Kidney tubule cell (primary cell): ENCODE measurements at places on chromosomes 7 and 10.
A peak's percentile ranks its signal among the peaks of the same experiment; 100 is the strongest.

- no peak for DNase-seq
Observed at GRCh38 chr7:153521370-153521769, 530.8 kb upstream of the DPP6 start.

DNA sequence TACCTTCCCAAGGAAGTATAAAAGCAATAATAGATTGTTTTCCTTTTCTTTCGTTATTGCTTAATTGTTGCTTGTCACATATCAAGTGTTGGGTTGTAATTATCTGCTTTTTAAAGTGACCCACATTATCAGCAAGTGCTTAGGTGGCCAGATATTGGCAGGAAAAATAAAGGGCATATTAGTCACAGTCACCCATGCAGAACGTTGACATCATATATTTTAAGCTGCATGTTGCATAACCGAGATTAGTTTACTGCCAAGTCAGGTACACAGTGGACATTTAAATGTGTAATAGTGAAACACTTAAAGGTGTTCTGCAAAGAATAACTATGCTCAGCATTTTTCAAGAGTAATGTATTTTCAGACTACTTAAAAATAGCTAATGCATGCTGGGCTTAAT lies 11.4 kb downstream of the NEBL start:
- DNase-seq, result peak; percentile 76

DNA sequence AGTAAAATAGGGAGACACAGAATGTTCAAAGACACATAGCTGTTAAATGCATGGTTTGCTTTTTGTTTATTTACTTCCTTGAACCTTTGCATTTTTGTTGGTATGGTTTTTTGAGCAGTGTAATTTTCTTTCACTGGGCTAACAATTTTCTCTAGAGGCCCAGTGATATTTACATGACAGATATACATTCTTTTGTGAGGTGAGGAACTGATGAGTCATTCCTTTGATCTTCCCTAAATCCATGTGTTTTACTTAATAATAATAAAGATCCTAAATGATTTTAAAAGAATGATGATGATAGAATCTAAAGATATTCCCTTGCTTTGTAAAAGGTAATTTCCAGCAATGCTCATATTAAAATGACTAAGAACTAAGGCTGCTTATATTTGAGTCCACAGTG lies 188.5 kb upstream of the ANK3 start:
- DNase-seq, result no peak

- no peak for DNase-seq
Observed at GRCh38 chr7:155770241-155770640, 42.0 kb downstream of the SHH start.

DNA sequence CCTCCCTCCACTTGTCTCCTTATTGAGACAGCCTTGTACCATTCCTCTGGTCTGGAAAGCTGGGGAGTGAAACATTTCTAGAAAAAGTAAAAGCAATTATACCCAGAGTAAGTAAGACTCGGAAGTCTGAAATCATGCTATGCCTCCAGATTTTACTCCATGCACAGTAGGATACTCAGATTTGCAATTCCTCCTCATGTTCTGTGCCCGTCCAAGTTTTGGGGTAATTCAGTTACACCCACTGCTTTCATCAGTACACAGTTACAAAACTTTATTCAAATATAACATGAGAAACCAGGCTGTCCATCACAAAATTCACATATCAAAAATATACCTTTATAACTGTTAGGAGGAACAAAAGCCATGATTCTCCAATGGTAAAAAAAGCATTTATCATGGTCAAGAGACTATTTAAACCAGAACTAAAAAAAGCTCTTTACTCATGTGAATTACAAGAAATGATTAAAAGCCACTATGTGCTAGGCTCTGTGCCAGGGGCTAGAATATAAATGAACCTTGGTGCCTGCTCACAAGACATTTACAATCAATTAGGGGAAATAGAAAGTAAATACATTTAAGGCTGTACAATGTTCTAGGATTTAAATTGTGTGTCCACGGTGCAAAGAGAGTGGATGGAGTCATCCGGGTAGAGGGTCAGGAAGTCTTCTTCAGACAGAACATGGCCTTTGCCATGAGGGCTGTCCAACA lies 320.2 kb downstream of the ELMO1 start:
- DNase-seq, result no peak

DNA sequence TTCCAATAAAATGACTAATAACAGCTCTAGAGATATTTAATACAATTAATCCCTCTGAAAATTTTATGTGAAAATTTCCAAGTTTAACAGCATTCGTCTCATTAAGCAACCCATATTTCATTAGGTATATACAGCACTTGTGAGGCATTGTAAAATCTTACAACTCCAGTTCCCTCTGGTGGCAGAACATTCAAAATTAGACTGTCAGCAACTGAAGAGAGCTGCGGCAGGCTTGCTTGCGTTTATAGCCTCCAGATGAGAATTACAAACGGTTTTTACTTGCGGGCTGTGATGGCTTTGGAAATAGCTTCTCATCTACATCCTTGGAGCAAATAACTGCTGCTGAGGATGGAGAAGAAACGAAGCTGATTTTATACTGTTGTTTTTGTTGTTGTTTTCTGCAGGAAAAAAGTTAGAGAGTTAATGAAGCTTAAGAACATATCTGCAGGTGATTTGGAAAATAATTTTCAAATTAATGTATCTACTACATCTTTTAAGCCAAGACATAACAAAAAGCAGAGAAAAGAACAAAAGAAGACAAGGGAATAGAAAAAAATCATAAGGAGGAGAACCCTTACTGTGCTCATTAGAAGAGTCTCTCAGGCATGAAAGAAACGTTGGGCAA lies 171.3 kb downstream of the MAGI2 start:
- peak; percentile 31 for DNase-seq

- no peak for DNase-seq
Observed at GRCh38 chr7:151381348-151382078, 28.3 kb downstream of the WDR86 start.

- no peak for DNase-seq
Observed at GRCh38 chr10:65968871-65969270, 957.0 kb upstream of the LRRTM3 start.

DNA sequence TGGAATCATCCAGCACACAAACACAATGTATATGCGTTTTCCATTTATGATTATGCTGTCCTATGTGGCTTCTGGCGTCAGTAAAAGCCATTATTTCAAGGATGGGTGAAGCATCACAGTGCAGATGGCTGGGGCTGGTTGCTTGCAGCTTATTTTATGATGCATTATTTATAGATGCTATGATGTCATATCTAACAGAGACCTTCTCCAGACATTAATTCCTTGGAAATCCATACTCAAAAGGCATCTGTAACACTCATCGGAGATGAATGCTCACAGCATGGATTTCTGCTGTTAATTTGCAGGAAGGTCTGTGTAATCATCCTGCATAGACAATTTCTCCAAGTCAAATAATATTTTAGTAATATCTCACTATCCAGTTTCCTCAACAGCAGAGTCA lies 7.2 kb downstream of the RGS10 start:
- DNase-seq, result no peak

DNA sequence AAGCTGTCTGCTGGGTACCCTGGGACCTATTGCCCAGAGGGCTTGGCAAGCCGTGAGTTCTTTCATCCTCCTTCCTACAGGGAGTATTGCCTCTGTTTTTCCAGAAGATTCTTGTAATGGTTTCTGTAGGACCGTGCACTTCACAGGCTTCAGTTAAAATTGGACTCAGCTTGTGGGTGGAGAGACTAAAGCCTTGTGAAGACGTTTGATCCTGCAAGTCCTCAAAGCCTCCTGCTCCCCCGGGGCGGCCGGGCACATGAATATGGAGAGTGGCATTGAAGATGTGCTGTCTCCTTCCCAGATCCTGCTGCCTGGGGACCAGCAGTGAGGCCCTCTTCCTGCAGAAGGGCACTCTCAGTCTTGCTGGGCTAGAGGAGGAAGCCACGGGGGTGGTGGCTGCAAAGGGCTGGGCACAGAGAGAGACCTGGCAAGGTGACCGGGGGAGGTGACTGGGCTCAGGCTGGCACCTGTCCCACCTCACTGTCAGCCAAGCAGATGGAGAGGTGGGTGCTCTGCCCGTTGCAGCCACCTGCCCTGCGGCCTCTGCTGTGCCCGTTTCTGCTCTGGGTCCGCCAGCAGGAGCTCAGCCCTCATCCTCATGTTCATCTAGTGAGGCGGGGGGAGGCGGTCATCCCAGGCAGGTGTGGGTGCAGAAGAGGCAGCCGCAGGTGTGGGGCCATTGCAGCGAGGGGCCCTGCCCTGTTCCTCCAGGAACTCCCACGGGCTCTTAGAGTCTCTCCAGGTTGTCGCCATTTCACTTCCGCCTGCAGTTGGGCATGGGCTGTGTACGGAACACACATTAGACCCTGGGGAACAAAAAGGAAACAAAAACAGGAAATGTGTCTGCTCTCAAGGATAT lies 55.7 kb downstream of the TMEM209 start:
- DNase-seq, result no peak

GRCh38 chr10:114398587-114399331 lies 5.5 kb downstream of the AFAP1L2 start:
- DNase-seq, result no peak

DNA sequence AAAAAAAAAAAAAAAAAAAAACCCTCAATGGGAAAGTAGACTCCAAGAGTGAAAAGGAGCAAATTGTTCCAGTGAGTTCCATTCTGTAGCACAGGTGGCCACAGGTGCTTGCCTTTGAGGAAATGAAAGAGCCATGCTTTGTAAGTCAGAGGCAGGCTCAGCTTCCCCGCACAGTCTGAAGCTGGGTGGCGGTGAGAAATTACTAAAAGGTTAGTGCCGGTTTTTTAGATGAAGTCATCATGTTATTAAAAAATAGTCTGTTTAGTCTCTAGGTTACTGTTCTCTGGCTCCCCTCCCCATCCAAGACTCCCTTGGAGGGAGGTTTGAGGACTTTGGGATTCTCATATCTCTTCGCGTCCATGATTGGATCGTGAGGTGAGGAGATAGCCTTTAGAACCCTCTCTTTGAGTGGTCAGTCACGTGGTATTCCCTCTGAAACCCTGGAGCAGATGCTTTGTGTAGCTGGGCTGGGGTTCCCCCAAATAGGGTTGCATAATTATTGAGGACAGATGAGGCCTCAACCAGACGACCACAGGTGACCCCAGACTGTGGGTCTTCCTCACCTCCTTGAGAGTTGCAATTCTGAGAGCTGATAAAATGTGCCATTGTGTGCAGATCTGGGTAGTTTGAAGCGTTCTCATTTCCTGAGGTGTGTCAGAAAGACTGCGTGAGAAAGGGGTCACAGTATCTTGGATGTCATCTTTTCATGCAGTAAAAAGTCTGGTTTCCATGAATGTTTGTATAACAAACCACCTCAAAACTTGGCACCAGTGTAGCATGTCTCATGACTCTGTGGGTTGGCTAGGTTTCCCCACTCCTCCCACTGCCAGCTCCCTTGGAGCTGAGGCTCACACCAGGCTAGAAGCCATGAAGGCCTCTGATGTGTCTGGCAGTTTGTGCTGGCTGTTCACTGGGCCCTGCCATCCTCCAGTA lies 27.1 kb downstream of the OGDH start:
- DNase-seq, result peak; percentile 92

GRCh38 chr7:157896774-157897555 lies 560.2 kb downstream of the DNAJB6 start:
- no peak for DNase-seq

- no peak for DNase-seq
Observed at GRCh38 chr7:123824754-123825067, 20.3 kb upstream of the HYAL4 start.

- peak; percentile 39 for DNase-seq
Observed at GRCh38 chr7:42690794-42691639, 220.9 kb downstream of the C7orf25 start.

GRCh38 chr7:77910124-77910523 lies 111.6 kb downstream of the PHTF2 start:
- no peak for DNase-seq

GRCh38 chr10:94403380-94404213 lies 1.3 kb downstream of the TBC1D12 start:
- DNase-seq, result peak; percentile 91

- no peak for DNase-seq
Observed at GRCh38 chr7:155464948-155465739, 7.2 kb downstream of the EN2 start.

GRCh38 chr10:649798-650440 lies 39.5 kb downstream of the DIP2C start:
- peak; percentile 83 for DNase-seq

DNA sequence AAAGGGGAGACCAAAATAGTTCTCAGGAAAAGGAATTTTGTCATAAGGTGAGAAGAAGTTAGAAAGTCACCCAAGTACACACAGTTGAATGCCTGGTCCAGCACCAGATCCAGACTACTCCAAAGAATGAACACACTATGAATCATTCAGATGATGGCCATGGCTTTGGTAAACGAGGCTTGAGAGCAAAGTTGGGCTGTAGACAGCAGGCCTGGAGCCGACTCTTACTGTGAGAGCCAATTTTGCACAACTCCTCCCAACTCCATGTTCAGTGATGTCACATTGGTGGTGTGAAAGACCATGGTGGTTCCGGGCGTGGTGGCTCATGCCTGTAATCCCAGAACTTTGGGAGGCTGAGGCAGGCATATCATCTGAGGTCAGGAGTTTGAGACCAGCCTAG lies 131.6 kb downstream of the PKD1L1 start:
- DNase-seq, result peak; percentile 48

GRCh38 chr10:31864834-31865518 lies 63.7 kb downstream of the ARHGAP12 start:
- peak; percentile 24 for DNase-seq

DNA sequence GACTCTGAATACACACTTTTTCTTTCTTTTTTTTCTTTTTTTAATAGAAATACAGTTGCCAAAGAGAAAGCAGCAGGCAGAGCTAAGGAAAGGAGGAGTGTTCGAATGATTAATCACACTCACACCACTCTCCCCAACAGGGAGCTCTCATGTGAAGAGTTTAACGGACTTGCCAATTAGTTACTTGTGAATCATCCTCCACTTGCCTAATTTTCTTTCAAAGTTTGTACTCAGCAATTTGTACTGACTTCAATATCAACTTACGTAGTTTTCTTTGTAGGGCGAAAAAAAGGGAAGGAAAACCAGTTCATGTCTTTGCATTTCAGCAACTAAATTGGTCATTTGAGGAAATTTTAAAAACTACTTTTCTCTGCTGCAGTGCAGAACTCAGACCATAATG lies 109.2 kb downstream of the PIP4K2A start:
- peak; percentile 80 for DNase-seq

GRCh38 chr7:153090764-153091163 lies 331.2 kb downstream of the ACTR3B start:
- no peak for DNase-seq

- no peak for DNase-seq
Observed at GRCh38 chr10:90451283-90451682, 406.6 kb downstream of the HTR7 start.

- peak; percentile 16 for DNase-seq
Observed at GRCh38 chr10:43078986-43079273, 2.1 kb downstream of the RET start.
